Esophagus squamous epithelium (tissue), 5 donors: ENCODE measurements at places on chromosomes 13 and 19.

DNA sequence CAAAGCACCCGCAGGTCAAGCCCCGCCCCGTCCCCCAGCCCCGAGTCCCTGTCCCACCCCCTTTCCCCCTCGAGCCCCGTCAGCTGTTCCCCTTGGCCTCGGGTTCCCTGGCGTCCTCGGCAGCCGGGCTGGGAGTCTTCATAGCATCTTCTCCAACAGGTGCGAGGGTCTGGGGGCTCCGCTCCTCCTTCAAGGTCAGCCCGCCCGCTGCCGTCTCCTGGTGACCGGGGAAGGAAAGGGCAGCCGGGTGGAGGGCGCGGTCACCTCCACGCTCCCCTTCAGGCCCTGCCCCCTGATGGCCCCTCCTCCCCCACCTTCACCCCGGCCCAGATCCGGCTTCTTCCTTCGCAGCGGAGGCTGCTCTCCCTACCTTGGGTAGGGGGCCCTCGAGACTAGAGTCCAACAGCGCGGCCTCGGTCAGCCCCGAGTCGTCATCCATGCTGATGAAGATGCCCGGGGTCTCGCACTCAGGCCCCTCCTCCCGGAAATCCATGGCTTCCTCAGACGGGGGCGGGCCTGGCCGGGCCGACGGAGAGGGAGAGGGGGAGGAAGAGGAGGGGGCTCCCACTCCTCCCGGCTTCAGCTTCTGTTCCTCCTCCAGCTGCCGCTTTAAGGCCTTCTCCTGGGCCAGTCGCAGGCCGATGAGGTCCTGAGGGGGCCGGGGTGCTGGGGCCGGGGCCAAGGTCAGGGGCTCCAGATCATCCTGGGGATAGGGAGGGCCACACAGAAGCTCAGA, 541 bp upstream of the RSPH6A start:
- no peak for DNase-seq

GRCh38 chr13:49300739-49301589, 53.2 kb downstream of the CDADC1 start:
- DNase-seq, result no peak

GRCh38 chr13:18236528-18236815, 945.2 kb downstream of the TUBA3C start:
- DNase-seq, result no peak

GRCh38 chr13:33144358-33144784, 128.1 kb downstream of the KL start:
- no peak for DNase-seq

DNA sequence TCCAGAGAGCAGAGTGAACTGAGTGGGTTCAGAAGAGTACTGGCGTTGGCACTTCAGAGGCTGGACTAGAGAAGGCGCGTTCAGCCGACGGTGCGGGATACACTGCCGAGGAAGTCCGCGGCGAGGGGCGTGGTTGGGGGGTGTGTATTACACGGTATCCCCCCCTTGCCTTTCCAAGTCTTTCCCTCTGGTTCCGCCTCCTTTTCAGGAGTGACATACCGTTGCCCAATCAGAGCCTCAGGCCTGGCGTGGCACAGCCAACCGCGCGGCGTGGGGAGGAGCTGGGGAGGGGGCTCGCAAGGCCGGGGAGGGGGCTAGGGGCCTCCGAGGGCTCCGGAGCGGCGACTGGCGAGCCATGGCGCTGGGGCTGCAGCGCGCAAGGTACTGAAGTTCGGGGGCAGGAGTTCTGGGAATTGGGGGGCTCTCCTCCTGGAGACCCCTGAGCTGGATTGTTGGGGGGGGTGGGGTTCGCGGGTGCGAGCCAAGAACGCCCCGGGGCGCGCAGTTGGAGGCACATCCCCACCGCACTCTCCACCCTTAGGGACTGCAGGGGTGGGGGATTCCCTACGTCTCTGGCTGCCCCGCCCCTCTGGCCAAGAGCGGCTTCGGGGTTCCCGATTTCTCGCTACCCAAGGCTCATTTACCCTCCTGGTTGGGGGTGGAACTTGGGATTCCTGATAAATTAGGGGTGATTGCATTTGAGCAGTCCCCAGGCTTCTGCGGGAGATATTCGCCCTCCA, at the start of gene HIF3A:
TSS of gene HIF3A (plus strand) at position 321 of the 740 bp plus-strand sequence. CDS start at position 356, 35 bp downstream.
- DNase-seq, result no peak

GRCh38 chr19:1779574-1779973, 26.3 kb downstream of the ONECUT3 start:
- no peak for DNase-seq

DNA sequence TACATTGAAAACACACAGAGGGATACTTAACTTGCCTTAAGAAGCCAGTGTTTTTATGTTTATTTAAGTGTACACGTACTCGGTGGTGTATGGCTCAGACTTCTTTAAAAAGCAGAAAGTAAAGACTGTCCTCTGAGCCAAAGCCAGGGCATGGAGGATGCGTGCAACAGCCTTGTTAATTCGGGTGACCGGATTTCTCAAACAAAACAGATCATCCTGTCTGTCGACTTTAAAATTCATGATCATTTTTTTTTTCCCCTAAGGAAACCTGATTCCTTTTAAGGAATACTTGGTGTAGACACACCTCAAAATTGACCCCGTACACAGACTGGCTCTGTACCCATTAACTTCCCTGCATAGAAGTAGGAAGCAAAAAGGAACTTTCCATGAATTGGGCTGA, 124.7 kb upstream of the RNF113B start:
- DNase-seq, result no peak

DNA sequence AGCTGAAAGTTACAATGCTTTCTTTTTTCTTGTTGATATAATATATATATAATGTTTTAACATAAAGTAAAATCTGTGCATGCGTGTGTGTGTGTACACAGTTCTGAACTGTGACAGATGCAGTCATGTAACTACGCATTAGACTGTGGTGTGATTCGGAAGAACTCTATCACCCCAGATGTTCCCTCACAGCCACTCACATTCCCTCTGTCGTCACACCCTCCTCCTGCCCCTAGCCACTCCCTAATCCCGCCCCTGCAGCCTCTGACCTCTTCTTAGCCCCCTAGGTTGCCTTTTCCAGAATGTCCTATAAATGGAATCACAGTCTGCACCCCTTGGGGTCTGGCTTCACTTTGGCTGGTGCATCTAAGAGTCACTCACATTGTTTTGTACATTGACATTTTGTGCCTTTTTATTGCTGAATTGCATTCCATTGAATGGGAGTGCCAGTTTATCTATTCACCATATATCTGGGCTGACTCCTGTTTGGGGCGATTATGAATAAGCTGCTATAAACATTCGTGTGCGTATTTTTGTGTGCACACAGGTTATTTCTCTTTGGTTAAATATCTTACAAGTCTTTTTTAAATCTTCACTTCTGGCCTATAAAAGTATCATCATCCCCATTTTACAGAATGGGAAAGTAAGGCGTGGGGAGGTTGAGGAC, 20.4 kb downstream of the DHRS12 start:
- DNase-seq, result no peak

GRCh38 chr13:27203854-27204253, 32.2 kb upstream of the USP12 start:
- no peak for DNase-seq

- no peak for DNase-seq
These were observed 54.7 kb downstream of the ZNF787 start for GRCh38 chr19:56066152-56067023.

GRCh38 chr13:111480976-111481375, 160.5 kb downstream of the TEX29 start:
- DNase-seq, result no peak

GRCh38 chr19:55041627-55042343, 3.7 kb upstream of the GP6 start:
- DNase-seq, result no peak

GRCh38 chr19:55546822-55547614, 1.7 kb upstream of the SBK3 start:
- DNase-seq, result no peak

DNA sequence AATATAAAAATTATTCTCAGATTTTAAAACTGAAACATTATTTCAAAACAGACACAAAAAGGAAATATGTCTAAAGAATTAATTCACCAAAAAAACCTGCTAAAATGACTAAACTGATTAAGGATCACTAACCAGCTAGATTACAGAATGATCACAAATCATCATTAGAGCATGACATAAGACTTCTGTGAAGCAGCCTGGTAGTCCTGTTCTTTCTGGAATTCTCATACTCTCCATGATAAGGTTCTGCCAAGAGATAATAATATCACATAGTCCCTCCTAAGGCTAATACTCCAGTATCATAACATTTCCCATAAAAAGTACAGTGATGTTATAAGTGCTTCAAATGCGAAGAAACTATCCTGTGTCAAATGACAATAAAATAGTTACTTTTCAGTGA, 1814.9 kb downstream of the SLITRK5 start:
- no peak for DNase-seq
